Fibroblast of skin of left biceps (primary cell): ENCODE measurements at places on chromosomes 13 and 19.

- peak; percentile 36 for DNase-seq
Measured at GRCh38 chr13:27375686-27376326, 48.6 kb upstream of the GTF3A start.

- no peak for DNase-seq
Measured at GRCh38 chr13:78022164-78022877, 103.7 kb upstream of the EDNRB start.

DNA sequence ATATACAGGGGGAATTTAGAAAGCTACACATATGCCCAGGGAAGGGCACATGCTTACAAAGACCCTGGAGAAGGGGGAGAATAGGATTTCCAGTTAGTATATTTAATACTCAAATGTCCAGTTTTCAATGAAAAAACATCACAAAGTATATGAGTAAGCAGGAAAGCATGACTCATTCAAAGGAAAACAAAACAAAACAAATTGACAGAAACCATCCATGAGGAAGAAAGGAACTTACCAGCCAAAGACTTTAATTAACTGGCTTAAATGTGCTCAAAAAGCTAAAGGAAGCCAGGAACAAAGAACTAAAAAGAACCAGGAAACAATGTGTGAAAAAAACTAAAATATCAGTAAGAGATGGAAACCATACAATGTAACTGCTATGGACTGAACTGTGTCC is 716.2 kb upstream of the ARGLU1 start:
- no peak for DNase-seq

- no peak for DNase-seq
Measured at GRCh38 chr13:103436057-103436654, 369.9 kb upstream of the SLC10A2 start.

DNA sequence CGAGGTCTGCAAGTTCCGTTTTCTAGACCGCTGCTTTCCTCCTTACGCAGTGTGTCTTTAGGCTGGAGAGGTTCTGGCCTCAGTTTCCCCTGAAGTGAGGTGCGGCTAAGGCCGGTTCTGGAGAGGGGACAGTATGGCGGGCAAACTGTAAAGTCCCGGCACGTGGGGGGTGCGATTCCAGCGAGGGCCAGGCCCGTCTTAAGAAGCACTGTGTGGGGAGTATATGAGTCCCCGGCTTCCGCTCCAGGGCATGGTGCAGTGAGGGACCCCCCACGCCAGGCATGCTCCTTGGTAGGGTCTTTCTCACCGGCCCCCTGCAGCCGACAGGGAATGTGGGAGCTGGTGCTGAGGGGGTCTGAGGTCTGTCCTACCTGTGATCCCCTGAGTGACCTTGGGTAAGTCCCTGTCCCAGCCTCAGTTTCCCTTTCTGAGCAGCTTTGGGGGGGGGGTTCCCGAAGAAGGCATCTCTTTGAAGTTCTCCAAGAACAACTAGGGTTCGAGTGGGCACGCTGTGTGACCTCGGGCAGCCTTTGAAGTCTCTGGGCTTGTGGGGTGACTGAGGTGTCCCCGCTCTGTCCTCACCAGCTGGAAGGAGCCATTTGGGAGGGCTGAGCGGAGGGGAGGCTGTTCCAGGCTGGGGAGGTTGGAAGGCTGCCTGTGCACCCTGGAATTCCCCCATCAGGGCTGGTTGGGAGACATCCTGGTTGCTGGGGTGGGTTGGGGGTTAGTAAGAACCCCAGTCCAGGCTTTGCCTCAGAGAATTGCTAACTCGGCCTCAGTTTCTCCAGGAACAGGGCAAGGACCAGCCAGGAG is 1.5 kb downstream of the NFIC start:
- no peak for DNase-seq

- DNase-seq = no peak
Measured at GRCh38 chr13:33799950-33800592, 17.9 kb upstream of the RFC3 start.

GRCh38 chr13:77061362-77061761 is 34.4 kb upstream of the FBXL3 start:
- DNase-seq = no peak

DNA sequence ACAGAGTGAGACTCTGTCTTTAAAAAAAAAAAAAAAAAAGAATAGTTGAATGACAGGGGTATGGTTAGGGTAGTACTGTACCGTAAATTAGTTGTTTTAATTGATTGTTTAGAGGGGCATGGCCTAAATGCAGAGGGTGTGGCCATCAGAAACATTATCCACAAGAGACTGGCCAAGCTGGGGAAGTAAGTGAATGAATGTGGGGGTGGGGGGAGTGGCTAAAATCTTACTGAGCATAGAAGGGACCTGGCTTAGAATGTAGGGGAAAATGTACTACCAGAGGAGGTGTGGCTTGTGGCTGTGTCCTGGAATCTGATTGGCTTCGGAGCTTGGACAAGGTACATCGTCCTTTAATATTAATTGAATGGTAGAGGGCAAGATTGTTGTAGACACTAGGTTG is 3.8 kb downstream of the BCL2L12 start:
- no peak for DNase-seq

GRCh38 chr13:44072536-44072935 is 192.8 kb downstream of the LACC1 start:
- no peak for DNase-seq

- DNase-seq = no peak
Measured at GRCh38 chr19:10245189-10245939, 6.7 kb upstream of the MRPL4 start.

DNA sequence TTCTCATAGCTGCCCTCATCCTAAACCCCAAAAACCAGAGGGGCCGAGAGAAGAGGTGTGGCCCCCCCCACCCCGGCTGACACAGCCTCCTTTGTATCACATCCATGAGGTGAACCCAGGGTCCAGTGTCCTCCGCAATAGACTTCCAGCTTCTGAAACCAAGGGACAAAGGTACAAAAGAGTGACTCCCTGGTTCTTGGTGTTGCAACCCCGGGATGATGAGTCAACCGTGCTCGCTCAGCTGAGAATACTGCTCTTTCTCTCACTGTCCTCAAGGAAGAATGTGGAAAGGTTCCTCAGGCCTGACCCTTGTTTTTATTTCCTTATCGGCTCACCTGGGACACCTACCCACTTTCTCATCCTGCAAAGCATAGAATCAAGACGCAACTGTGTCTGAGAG is 5.5 kb downstream of the SLC15A1 start:
- DNase-seq = no peak

DNA sequence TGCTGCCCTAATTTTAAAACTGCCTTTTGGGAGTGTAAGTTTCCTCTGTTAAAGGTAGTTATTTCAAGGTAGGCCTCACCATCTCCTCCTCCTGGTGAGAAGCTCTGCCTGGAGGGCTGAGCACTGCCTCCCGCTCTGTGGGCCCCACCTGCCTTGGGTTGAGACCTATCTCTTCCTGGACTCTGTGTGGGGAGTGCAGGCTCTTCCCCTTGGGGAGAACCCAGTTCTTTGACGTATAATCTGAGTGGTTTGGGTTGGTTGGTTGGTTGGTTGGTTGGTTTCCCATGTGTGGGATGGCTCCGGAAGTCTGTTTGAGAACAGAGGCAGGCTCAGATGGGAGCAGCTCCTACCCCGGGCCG is 39.1 kb downstream of the ACTN4 start:
- DNase-seq = no peak

DNA sequence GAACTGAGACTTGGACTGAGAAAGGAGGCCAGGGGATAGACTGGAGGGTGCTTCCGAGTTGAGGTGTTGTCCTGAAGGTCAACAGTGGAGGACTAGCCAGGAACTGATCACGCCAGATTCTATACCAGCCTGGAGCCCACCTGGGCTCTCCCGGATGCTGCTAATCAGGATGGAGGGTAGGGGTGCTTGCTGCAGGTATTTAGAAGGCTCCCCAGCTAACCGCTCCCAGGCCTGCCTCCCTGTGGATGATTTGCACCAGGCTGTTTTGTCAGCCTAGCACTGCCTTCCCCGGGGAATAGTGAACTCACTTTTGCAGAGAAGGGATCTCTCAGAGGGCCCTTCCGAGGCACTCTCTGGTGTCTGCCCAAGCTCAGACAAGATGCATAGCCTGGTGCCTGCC is 60.5 kb upstream of the KCTD15 start:
- no peak for DNase-seq

DNA sequence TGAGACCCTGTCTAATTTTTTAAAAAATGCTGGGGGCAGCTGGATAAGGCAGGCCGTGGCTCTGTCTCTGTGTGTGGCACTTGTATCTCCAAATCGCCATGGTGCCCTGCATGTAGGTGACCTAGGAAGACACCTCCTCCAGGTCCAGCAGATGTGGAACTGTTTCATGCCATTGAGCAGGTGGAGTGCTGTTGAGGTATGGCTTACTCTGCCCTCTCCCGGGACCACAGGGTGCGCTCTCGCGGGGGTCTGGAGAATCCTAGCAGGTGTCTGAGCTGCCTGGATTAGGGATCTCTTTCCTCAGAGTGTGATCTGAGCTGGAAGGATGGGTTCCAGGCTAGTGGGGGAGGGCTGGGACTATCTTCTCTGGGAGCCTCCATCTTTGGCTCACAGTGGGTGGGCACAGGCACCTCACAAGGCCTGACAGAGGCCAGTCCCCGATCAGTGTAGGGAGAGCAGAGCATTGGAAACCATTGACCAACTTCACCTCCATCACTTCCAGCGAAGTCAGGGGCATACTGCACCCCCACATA is 67.7 kb upstream of the TM9SF2 start:
- no peak for DNase-seq

DNA sequence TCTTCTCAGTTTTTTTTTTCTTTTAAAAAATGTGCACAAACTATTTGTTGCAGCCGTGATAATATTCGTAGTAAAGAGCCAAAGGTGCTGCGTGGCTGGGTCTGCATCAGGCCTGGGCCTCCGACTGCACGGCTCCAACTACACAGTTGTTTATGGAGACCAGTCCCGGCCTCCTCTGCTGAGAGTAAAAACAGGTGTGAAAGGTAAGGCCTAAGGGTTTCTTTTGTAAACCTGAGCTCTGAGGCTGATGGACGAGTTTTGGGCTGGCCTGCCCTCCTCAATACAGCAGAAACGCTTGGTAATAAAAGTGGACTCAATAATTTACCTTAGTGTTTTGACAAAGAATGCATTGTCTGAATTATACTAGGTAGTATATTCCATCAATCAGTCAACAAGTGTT is 3.9 kb downstream of the MBNL2 start:
- DNase-seq = no peak

DNA sequence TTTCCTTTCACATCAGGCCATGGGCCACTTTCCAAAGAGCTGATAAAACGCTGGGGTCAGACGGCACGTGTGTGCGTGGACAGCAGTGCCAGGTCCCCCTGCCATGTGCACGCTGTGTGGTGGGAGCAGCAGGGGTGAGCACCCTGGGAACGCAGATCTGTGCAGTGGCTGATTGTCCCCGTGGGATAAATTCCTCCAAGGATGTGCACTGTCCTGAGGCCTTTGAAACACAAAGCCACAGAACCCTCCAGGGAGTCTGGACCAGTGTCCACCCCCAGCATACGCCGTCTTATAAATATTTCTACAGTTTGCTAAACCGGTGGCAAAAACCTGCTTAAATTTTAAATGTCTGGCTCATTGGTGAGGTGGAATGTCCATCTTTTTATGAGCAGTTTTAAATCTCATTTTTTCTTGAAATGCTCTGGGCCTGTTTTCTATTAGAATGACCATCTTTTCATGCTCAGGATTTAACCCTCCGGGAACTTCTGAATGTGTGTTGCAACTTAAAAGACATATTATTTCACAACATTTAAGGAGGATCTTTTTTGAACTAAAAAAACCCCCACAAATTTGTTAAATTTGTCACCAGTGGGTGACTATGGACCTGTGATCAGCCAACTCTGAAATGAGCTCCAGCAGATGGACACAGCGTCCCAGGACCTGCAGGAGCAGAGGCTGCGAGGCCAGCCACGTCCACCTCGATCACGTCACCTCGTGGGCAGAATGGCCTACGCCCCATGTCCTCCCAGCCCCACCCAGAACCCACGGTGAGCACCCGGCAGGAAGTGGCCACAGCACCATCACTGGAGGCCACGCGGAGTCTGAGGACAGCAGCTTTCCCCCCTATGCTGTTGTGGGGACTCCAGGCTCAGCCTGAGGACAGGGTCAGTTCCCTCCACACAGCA is 68.6 kb downstream of the RASA3 start:
- no peak for DNase-seq

DNA sequence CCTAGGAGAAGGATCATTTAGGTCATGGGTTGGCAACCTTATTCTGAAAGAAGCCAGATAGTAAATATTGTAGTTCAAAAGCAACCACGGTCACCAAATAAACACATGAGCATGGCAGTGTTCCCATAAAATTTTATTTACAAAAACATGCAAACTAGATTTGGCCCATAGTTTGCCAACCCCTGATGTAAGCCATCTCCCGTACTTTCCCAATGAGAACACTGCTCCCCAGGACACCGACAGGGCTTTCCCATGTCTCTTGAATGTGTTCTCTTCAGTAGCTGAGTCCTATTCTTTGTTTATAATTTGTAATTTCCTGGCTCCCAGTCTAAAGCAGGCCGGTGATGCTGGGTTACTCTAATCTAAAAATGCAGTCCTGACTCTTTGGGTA is 239.6 kb downstream of the LHFPL6 start:
- DNase-seq = no peak

DNA sequence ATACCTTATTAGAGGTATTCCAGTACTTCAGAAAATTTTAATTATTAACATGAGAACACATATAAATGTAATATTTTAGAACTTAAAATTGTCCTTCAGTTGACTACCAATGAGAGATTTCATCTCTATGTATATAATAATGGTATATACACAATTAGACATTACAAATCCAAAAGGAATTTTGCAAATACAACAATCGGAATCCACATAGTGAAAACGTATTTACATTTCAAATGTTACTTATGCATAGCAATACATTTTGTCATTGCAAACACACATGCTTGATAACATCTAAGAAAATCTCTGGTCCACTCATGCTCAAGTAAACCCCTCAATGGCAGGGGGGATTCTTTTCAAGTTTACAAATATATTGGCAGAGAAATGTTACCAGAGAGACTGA is 2345.2 kb downstream of the PCDH9 start:
- peak; percentile 4 for DNase-seq

DNA sequence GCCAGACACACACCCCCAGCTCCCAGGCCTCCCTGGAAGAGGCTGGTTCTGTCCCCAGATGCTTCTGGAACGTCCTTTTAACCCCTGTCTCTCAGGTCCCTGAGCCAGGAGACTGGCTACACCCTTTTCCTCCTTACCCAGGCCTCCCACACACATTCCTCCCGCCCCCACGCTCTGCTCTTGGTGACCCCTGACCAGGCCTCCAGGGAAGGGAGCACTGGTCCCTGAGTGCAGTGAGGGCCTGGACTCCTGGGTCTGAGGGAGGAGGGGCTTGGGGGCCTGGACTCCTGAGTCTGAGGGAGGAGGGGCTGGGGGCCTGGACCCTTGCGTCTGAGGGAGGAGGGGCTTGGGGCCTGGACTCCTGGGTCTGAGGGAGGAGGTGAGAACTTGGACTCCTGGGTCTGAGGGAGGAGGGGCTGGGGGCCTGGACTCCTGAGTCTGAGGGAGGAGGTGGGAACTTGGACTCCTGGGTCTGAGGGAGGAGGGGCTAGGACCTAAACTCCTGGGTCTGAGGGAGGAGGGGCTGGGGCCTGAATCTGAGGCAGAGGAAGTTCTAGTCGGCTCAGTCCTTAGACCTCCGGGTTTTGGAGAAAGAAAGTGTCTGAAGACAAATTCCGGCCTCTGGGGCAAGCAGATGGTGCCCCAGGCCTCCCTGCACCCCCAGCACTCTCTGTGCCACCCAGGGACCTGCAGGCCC is 527 bp downstream of the KLK6 start:
- no peak for DNase-seq

- no peak for DNase-seq
Measured at GRCh38 chr13:45078003-45078402, 42.3 kb upstream of the GTF2F2 start.
